A172 (cell line): ENCODE measurements at places on chromosomes 4 and X. TPM values are rescaled to one million over a fixed set of nuclear protein-coding genes. Genes with fewer than 3 reads are reported as not detected.

Gene MAGEE2
- not detected in 2 replicates for total RNA-seq

Gene TCEAL6
- not detected in 2 replicates for total RNA-seq

Gene F8
- total RNA-seq = 18.4 and 19.9 TPM in 2 replicates

DNA sequence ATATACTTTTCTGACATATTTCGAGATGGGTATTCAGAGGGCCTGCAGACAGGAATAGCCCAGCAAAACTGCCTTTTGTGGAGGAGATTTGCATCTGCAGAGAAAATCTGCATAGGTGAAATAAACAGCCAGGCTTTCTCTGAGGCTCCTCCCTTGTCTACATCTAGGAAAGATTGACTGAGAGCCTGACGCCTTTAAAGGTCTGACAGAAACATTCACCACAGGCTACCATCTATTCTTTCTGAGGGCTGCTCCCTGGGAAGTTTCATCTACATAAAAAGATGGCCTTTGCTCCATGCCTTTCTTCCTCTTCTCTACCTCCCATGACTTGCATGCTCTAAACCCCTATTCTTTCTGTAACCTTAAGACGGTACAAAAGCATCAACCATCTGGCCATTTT is 55.0 kb upstream of the AP1S2 start:
- no peak for DNase-seq

DNA sequence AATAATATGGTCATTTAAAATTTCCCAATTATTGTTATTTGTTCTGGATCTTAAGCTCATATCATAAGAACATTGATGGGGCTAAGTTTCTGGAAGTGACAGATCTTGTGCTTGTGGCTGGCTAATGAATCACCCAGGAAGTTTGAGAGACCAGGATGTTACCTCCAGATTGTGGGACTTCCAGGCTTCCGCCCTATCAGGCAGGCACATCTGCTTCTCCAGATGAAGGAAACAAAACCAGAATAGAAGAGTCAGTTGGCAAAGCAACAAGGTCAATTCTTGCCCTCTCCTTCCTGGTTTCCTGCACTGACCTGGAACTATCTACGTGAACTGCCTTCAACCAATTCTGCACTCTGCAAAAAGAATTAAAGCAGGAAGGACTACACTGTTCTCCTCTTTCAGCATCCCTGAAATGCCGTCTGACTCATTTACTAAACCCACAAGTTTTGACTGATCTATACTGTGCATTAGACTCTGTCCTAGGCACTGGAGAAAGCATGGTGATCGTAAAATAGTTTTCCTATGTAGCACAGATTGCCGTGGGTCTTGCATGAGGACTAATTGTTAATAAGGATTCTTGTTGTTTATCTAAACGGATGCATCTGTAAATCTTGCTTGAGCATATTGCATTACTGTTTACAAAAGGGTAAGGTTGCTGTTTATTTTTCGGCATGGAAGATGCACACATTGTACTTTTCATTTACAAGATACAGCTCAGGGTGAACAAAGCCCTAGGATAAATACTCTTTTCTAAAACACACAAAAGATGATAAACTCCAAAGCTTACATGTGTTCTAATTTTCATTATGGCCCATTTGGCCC is 74.6 kb downstream of the AMELX start:
- DNase-seq = peak; percentile 22

DNA sequence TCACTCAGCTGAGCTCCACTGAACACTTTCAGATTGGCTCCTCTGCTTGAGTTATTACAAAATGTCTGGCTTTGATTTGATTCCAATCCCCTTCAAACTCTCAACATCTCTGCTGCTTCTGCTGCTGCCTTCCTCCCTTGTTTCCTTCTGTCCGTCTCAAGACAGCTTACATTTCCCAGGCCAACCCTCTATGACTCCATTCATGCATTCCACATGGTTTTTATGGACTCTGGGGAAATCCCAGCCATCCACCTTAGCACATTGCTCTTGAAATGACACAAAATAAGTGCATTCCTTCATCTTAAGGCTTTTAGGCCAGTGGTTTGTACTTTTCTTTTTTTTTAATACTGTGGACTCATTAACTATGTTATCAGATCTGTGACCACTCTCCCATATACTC is 68.5 kb upstream of the TMEM164 start:
- DNase-seq = no peak

DNA sequence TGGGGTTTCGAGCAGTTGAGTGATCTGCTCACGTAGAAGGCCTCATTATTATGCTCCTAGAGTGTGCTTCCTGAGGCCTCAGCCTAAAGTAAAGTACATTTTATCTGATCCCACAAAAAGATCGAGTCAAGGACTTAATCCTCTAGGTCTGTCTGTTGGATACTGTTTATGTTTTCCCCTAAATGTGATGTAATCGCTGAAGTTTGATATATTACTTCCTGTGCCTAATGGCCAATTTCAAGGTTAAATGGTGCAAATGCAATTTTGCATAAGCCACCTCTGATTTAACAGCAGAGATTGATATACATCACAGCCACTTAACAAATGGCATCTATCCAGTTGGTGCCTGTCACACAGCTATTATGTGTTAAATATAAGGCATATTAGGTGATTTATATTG is 19.4 kb upstream of the SERTM2 start:
- no peak for DNase-seq

- DNase-seq = no peak
These were observed 26.7 kb upstream of the MAGEC3 start for GRCh38 chrX:141811438-141811837.

- no peak for DNase-seq
These were observed 142.4 kb downstream of the TMEM164 start for GRCh38 chrX:110145311-110145710.

DNA sequence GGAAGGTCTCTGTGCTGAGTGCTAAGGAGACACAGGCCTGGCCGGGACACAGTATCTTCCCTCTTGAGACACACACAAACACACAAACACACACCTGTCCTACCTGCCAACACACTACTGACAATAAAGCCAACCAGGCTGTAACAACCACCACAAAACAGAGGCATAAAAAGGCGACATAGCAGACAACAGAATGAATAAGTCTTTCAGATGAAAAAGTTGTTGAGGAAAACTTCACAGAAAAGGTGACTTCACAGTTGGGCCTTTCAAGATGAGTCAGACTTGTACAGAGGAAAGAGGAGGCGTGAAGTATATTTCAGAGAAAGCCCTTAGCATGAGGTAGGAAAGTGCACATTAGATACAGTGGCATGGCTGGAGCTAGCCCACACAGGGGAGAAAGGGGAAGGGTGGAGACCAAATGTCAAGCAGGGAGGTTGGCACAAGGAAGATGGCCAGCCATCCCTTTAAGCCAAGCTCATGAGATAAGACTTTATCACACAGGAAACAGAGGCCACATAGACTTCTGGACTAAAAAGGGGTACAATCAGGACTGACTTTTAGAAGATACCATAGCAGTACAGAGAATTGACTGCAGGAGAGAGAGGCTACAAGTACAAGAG is 54.0 kb downstream of the SLC9A7 start:
- DNase-seq = peak; percentile 4

DNA sequence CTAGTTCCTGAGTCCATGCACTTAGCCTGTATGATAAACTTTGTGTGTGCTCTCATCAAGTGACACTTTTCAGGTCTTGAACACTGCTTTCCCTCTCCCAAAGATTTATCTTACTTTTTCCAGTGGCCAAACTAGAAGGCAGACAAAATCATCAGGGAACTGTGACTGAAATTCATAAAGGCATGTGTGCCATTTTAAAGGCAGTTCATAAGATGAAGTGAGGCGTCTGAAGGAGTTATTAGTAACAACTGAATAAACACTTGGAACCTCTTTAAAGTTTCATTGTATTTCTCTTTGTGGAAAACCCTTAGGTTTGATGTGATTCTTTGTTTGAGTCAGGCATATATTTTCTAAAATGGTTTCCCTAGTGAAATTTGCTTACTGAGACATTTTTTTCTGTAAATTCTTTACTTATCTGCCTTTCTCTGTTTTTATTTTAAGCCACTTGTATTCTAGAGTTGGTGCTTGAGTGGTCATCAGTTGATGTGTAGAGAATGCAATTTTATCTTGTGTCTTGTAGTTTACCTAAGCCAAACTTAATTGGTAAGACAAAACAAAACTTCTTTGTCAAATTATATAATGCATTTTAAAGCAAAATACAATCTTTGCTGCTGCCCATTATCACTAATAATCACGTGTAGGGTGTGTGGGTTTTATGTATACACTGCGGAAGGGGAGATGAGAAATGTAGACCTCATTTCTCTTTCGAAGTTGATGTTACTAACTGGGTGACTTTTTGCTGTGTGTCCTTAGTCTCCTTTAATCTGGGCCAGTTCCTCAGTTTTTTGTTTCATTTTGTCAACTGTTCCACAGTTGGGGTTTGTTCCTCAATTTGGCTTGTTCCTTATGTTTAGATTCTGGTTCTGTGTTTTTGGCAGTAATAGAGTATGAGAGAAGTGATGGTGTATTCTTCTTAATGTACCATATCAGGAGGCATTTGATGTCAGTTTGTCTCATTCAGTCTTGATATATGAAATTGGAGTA is 56.8 kb downstream of the RBPJ start:
- DNase-seq = no peak

DNA sequence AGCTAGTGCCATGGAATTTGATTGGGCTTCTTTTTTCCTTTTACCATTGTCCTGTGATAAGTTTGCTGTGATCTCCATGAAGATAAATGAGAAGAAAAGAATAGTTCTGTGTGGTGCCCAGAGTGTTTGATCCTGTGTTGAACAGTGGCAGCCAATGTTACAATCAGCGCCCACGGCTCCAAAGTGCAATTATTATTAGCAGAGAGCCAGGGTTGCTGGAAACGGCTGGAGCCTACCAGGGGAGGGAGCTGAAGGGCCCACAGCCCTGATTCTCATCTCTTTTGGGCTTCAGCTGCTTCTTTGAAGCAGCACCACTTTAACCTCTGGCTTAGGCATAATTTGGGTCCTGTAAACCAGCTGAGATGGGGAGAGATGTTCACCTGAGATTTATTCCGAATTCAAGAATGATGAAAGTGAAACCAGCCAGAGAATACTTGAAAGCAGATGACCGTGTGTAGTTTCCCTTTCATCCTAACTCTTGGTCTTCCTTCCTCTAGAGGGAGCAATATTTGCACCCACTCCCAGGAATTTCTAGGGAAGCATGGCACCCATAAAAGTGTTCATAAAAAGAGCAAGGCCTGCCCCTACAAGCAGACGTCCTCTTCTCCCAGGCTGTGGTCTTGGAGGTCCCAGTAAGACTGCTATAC is 298.3 kb downstream of the EVC2 start:
- DNase-seq = peak; percentile 0

- DNase-seq = peak; percentile 14
These were observed 220.1 kb downstream of the DLG3 start for GRCh38 chrX:70664726-70665125.

DNA sequence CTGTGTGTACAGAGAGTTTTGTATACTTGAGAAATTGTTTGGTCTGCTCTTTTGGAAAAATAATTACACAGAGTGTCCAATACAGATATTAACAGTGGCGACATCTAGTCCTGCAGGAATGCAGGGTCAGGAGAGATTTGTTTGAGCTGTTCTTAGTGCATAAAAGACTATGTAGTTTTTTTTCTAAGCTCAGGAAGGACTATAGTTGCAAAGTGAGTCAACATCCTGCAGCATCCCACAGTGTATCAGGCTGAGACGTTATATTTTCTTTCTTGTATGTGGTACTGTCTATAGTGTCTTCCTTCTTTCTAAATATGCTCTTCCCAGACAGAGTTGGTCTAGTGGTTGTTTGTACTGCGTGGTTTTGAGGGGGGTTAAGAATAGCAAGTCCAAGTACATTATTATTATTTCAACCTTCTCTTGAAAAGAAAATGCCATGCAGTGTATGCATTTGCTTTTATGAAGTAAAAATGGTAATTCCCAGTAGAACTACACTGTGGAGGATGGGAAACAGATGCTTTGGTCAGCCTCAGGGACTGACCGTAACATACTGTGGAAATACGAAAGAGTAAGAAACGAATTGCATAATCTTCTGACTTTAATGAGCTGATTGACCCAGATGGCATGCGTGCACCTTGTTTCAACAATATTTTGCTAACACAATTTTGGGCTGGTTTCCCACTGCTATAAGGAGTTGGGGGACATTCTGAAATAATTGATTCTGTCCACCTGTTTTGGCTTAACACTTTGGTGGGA is 67.4 kb downstream of the DMP1 start:
- no peak for DNase-seq

- DNase-seq = peak; percentile 54
These were observed 189.5 kb downstream of the ARAP2 start for GRCh38 chr4:36054694-36055422.

- DNase-seq = no peak
These were observed 38.0 kb upstream of the IL21 start for GRCh38 chr4:122658818-122659295.

DNA sequence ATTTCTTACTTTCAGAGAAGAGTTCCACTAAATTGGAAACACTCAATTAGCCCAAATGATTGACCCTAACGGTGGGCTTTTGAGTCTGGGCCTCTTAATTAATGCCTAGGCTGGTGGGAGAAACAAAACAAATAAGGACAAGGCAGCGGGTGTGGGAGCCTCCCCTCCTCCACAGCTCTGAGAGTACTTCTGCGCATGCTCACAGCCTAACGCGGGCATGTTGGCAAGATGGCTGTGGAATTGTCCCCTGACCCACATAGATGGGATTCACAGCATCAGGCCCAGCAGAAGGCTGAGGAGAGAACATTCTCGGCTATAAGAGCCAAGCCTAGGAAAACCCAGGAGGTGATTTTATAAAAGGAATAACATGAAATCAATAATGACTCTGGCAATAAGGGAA is 230.1 kb downstream of the HS6ST2 start:
- no peak for DNase-seq

GRCh38 chr4:27915822-27916221 is 1055.2 kb downstream of the STIM2 start:
- no peak for DNase-seq

DNA sequence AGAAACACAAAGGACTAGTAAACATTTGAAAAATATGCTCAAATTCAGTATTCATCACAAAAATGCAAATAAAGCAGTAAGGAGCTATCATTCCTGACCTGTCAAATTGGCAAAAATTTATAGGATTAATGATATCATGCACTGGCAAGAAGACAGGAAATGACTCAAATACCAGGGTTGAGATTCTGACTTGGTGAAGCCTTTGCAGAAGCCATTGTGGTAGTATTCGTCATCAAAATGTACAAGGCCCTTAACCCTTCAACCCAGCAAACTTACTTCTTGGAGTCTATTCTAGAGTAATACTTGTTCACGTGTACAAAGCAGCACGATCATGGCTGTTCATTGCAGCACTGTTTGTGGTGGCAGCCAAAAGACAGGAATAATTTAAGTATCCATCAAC is 132.4 kb downstream of the ENOX2 start:
- DNase-seq = peak; percentile 73
